ENCODE measurements at places on chromosomes 12 and 14.
A peak's percentile ranks its signal among the peaks of the same experiment; 100 is the strongest.

DNA sequence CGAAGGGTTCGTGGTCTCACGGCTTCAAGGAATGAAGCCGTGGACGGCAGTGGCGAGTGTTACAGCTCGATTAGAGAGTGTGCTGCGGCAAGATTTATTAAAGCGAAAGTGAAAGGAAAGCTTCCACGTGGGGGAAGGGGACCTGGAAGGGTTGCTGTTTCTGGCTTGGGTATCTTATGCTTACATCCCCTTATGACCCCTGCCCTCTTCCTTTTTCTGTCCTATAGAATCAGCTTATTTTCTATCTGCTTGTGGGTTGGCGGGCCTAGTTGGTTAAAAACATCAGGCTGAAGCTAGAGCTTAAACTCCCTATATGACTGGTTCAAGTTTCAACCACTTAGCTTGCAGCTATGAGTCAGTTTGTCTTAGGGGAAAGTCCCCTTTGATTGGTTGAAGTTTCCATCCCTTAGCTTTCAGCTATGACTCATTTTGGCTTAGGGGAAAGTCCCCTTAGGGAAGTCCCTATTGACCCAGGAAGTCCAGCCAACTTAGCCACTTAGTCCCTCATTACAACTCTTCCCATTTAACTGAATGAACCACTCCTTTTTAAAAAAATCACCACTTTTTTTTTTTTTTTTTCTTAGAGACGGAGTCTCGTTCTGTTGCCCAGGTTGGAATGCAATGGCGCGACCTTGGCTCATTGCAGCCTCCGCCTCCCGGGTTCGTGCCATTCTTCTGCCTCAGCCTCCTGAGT is 1494.7 kb upstream of the TMEM132C start:
- DNase-seq = no peak

- no peak for DNase-seq
These were observed 63.4 kb upstream of the SLCO1C1 start for GRCh38 chr12:20631711-20632110.

GRCh38 chr12:52259657-52260243 is 14.7 kb upstream of the KRT86 start:
- DNase-seq = no peak

DNA sequence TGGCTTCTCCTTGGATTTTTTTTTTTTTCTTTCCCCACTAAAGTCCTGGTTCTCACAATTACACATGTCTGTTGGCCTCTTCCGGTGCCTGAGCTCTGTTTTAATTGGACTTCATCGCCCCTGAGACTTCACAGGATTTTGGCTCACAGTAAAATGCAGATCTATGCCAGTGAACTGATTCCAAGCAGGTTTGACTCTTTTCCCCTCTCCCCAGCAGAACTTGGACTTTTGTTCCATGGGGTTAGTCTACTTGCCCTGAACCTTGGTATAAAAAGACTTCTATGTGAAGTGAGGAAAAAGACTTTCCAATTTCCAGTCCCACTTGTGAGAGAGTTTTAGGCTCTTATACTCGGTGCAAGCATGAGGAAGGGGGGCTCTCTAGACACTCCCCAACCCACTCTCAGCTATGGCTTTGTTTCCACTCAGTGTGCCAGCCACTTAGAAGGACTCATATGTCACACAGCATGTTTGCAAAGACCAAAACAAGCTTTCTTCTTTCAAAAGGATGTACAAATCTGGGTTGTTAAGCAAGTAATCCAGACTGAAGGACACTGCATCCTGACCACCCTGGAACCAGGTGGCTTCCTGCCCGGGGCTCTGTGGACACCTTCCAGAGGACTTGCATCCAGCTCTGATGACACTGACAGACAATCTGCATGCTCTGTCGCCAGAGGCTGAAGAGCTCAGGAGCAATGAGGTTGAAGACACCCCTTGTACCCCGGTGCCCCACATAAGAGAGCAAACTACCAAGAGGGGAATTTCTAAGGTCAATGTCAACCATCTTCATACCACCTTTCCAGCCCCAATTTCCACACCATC is 221.9 kb upstream of the EGLN3 start:
- DNase-seq = no peak

DNA sequence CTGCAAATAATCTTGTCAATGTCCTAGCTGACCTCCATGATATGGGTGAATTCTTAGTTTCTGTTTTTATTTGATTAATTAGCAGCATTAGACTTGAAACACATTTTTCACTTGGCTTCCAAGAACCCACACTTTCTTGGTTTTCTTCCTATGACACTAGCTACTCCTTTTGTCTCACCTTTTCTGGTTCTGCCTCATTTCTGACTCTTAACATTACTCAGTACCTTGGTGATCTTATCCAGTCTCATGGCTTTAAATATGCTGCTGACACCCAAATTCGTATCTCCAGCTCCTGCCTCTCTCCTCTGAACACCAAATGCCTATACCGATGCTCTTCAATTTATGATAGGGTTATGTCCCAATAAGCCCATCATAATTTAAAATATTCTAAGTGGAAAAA is 32.0 kb upstream of the SSTR1 start:
- DNase-seq = no peak

DNA sequence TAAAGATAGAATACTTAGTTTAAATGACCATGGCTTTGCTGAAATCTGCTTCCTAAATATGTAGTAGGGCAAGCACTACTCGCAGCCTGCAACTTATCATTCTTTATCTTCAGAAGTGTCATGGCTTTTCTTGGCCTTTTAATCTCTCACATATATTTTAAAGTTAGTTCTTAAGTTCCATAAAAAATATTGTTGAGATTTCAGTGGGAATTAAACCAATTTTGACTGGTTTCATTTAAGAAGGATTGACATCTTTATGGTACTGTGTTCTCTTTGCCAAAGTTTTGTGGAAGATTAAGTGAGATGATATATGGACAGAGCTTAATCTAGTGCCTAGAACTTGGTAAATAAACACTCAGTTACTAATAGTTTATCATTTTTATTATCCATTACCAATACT is 56.7 kb downstream of the KIAA0586 start:
- no peak for DNase-seq

- no peak for DNase-seq
These were observed 16.3 kb upstream of the NFYB start for GRCh38 chr12:104154286-104154685.

- DNase-seq = no peak
These were observed 393.8 kb downstream of the NPAS3 start for GRCh38 chr14:33332497-33332896.

- no peak for DNase-seq
These were observed 77.4 kb downstream of the RIN3 start for GRCh38 chr14:92590941-92591340.

GRCh38 chr12:117968826-117969659 is at the start of gene KSR2:
TSS of gene KSR2 (minus strand) at chr12:117968990. CDS start at chr12:117968255, 735 bp downstream.
- peak; percentile 9 for DNase-seq

- no peak for DNase-seq
These were observed 244.0 kb downstream of the SNAPC1 start for GRCh38 chr14:62006116-62006731.

GRCh38 chr12:4579305-4580102 is 17.5 kb downstream of the DYRK4 start:
- peak; percentile 9 for DNase-seq

GRCh38 chr12:95637471-95638155 is 86.3 kb upstream of the USP44 start:
- DNase-seq = peak; percentile 85

- no peak for DNase-seq
These were observed 231.2 kb upstream of the TMTC1 start for GRCh38 chr12:30014991-30015390.

GRCh38 chr14:98323836-98324235 is 948.2 kb downstream of the BCL11B start:
- no peak for DNase-seq

GRCh38 chr12:76031081-76031413 is 529 bp downstream of the PHLDA1 start:
- DNase-seq = no peak

DNA sequence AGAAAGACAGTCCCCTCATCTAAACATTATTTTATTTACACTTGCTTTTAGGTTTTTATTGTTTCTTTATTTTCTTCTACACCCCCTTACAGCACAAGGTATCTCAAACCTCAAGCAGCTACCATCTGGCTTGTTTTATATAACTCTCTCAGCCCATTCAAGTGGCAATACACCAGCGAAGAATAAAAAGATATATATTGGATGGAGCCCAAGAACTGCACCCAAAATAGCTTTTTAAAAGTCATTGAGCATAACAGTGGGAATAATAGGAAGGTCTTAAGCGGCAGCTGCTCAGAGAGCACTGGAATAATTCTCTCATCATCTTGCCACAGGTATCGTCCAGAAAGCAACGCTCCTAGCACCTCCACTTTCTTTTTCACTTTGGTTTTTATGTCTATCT is 322.5 kb downstream of the SYT1 start:
- DNase-seq = no peak

DNA sequence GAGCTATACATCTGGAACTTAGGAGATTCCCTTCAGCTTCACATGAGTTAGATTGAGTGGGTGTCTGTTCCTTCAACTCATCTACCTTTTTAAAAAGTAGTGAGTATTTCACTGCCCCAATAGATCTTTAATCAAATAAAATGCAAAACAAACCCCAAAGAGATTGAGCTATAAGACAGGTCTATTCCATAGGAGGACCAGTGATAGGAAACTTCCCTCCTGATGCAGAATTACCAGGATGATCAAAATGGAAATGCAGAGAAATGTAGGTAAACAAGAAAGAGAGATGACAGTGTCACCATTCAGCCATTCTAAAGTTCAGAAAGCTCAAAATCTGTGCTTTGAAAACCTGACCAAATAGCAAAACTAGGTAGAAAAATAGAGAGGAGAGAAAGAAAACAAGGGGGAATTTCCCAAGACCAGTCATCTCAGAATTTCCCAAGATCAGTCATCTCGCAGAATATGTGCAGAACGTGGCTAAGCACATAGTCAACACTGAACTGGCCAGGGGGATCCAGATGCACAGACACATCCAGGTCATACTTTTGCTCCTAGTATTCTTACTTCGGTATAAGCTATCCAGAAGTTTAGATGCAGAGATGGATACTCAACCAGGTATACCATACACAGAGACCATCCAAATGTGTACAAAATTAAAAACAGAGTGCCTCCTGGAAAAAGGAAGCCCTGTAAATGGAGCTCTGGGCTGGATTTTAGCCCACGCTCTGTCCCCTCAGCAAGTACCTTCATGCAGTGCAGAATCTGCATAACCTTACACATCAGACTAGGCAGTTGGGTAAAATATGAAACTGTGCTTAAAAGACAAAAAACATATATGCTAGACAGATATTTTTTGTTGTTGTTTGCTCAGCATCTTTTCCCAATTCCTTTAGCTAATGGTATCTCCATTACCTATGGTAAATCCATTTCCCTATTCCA is 27.4 kb downstream of the SLC41A2 start:
- peak; percentile 73 for DNase-seq

GRCh38 chr12:110776410-110776809 is 33.7 kb upstream of the PPP1CC start:
- no peak for DNase-seq

DNA sequence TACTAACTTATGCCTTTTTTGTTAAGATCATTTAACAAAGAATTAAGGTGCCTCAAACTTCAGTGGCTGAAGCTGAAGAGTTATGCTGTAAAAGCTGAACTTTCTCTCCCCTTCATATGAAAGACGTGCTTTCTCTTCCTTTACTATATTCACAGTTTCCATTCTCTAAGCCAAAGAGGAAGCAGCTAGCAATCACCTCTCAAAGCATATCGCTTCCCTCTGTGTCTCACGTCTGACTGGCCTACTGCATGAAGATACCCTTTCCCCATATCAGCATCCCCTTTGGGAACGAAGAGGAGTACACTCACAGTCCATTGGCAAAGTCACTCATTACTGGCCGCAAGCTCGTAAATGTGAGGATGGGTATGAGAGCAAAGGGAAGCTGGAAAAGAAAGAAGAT is 34.9 kb downstream of the SLC11A2 start:
- DNase-seq = no peak

- DNase-seq = no peak
These were observed 246.4 kb downstream of the SOX5 start for GRCh38 chr12:23703051-23703450.

DNA sequence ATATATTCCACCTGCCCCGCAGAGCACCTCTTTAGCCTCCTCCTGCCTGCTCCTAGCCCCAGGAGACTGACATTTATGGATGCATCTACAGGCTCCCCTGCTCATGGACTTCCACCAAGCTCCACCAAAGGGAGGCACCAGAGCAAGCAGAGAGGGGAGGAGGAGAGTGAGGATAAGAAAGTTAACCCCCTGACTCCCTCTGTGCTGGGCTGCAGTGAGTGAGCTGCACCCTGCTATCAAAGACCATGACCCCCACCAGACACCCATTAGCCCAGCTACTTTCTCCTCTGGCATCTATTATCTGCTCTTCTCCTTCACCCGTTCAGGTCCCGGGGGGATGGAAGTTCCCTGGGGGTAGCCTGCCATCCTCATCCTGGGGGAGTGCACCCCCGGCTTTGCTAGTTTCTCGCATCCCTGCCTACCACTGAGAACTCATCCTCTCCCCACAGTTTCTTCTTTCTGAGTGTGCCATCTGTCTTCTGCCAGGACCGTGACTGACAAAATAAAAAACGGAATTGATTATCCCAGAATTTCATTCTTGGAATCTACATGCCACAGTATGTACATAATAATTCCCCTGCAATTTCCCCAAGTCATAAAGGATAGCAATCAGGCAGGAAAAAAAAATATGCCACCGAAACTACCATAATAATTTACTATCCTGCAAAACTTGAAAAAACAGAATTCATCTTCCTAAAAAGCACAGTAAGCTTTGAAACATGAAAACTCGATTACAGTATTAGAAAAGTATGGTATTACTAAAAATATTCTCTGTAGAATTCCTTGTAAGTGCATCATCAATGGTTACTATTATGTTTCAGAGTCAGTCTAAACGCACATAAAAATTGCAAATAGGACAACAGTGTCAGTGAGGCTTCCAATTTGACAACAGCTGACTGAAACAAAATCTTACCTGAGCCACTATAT is 45.2 kb downstream of the FOXN3 start:
- no peak for DNase-seq

DNA sequence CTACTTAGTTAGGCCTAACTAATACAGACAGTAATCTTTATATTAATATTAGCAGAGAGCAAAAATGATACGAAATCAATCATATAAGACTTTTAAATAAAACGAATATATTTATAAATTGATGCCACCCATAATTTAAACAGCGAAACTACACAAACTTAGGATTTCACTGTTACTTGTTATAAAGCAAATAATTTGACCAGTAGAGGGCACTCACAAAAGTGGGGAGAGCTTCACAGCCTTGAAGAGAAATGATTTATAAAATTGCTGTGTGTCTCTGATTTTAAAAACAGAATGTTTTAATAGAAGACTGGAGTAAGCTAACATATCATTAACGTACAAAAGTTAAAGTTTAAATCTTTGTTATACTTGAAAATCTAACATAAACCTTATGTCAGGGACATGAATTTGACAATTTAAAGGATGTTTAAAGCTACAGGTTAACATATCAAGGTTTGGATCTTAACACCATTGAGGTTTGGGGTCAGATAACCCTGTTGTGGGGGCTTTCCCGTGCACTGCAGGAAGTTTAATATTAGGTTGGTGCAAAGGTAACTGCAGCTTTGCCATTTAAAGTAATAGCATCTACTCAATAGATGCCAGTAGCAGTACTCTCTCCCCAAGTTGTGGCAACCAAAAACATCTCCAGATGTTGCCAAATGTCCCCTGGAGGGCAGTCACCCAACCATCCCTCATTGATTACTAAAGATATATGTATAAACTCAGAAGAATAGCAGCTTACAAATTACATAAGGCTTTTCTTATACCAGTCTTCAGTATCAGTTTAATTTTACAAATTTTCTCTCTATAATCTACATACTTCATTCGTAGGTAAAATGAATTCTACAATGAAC is 9.3 kb downstream of the KRAS start:
- DNase-seq = peak; percentile 31
